ENCODE measurements at places on chromosomes 3 and 15.

DNA sequence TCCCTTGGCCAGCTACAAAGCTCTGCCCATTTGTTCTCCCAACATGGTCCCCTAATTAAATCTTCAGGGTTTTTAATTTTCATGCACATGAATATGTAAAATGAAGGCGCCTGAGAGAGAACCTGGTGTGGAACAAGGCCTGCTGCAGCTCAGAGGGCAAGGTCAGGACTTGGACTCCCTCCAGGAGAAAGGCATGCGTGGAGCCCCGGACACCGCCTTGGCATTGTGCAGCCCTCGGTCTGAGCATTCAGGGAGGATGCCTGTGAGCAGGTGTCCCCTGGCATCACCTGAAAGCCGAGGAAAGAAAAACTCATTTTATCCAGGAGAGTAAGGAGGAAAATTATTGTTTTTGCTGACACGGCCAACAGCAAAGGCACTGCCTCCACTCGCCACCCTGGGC is 33.8 kb upstream of the EPHB1 start:
- no peak for DNase-seq

- DNase-seq, result no peak
Observed at GRCh38 chr15:32690941-32691688, 26.7 kb upstream of the GREM1 start.

- no peak for DNase-seq
Observed at GRCh38 chr15:30650012-30650929, 24.3 kb downstream of the ARHGAP11B start.

DNA sequence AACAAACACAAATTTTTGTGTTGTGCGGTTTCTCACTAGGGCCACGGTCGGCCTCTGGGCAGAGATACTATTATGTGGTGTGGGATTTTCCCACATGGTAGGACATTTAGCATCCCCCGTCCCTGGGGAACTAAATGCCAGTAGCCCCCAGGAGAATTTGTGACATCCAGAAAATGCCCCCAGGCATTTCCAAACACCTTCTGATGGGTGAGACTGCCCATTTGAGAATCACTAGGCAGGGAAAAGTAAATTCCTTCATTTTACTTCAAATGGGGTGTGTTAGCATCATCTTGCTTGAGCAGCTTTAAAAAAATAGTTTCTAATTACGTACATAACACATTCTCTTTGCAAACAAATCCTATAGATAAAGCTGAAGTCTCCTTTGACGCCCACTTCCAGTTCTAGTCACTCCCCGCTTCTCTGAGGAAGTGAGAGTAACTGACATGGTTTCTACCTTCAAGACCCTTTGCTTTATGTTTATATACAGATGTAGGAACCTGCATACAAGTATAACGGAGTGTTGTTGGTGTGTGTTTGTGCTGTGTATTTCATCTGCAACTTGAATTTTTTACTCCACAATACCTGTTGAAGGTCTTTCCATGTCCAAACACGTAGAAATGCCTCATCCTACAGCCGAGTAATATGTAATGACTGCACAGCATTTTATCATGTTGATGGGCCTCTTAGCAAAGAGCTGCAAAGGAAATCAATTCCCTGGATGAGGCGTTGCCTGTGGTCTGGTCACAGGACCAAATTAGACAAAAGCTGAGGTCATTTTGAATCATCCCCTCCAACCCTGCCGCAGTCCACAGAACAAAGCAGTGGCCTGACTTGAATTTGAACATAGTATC is 31.4 kb upstream of the ZBTB38 start:
- DNase-seq, result no peak

DNA sequence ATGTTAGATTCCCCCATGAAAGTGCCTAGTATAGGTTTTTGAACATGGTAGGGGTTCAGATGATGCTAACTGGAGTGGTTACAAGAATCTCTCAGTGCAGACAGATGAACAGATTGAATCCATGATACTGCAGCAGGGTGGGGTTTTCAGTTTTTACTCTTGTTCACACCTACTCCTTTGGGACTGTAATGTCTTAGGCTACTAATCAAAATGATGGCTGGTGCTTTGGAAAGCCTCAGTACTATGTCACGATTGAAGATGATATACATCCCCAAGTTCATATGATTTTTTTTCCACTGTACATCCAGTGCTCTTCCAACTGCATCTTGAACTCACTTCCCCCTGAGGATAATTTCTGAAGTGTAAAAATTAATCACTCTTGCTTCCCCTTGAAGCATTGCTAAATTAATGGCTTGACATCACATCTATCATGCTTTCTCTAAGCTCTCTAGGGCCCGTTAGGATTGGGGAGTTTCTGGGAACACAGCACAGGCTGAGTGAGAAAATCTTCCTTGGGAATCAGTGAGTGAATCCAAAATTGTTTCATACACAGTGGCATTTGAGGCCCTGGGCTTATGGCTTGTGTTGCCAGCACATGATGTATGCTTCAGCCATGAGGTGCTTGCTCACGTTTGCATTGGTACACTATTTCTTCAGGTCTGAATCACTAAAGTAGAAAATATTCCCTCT is 115.0 kb upstream of the TPRG1 start:
- no peak for DNase-seq

GRCh38 chr15:31262901-31263671 is 63.5 kb upstream of the KLF13 start:
- DNase-seq, result no peak

Measured in SHP77 (cell line).